MCF 10A (cell line): ENCODE measurements at places on chromosomes 2 and 18. TPM values are rescaled to one million over a fixed set of nuclear protein-coding genes. Genes with fewer than 3 reads are reported as not detected.

Gene ACMSD
- total RNA-seq = not detected in 2 replicates

DNA sequence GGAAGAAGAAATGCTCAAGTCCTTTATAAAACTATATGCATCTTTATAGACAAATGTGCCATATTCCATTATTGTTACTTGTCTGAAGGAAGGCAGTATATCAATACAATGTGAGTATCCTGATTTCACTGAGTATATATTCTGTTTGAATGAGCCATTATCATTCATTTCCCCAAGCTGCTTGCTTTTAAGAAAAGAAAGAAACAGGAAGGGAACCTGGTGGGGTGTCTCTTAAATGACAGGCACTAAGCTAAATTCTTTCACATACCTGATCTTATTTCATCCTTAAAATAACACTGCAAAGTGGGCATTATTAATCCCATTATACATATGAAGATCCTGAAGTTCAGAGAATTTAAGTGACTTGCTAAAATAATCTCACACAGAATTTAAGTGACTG is 307.9 kb downstream of the SLC8A1 start:
- DNase-seq = no peak

DNA sequence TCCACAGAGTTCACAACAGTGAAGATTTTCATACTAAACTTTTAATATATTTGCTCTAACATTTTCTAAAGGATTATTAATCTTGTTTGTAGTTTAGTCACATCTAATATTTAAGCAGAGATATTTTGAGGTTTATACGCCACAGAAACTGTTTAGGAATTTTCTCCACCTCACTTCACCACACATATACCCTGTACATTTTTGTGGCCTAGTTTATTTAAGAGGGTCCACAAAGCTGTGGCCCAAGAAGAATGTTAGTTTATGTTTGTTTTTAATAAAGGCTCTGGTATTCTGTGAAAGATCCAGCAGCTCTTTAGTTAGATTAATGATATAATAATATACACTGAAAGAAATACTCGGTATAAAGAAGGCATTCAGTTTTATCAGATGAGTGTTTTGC is 132.7 kb upstream of the TTC27 start:
- no peak for DNase-seq

Gene SCYGR4
- not detected in 2 replicates for total RNA-seq

Gene IL1RL1
- 10.0 and 25.6 TPM in 2 replicates for total RNA-seq

Gene CTNNA2
- total RNA-seq = not detected in 2 replicates
